GM03348 (cell line): ENCODE measurements at places on chromosomes 16 and 17.
A peak's percentile ranks its signal among the peaks of the same experiment; 100 is the strongest.

DNA sequence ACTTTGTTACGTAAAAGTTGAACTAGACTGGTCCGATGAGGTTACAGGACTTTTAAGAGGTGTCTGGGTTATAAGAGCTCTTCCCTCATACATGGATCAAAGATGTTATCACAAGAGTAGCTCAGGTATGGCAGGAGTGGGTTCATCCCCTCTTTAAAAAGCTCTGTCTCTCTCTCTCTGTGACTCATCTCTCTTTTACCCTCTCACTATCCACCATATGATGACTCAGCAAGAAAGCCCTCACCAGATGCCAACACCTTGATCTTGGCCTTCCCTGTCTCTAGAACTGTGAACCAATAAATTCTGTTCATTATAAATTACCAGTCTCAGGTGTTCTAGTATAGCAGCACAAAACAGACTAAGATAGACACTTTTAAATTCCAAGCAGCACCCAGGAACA, 1.9 kb upstream of the CLEC19A start:
- DNase-seq = no peak

GRCh38 chr16:89332243-89332901, 114.9 kb downstream of the ZNF778 start:
- no peak for DNase-seq

- DNase-seq = no peak
These were observed 28.2 kb downstream of the ANKFY1 start for GRCh38 chr17:4235372-4236279.

GRCh38 chr17:57993471-57994365, 5.7 kb upstream of the VEZF1 start:
- DNase-seq = no peak

- no peak for DNase-seq
These were observed 408 bp downstream of the ADGRG1 start for GRCh38 chr16:57628783-57629293.

DNA sequence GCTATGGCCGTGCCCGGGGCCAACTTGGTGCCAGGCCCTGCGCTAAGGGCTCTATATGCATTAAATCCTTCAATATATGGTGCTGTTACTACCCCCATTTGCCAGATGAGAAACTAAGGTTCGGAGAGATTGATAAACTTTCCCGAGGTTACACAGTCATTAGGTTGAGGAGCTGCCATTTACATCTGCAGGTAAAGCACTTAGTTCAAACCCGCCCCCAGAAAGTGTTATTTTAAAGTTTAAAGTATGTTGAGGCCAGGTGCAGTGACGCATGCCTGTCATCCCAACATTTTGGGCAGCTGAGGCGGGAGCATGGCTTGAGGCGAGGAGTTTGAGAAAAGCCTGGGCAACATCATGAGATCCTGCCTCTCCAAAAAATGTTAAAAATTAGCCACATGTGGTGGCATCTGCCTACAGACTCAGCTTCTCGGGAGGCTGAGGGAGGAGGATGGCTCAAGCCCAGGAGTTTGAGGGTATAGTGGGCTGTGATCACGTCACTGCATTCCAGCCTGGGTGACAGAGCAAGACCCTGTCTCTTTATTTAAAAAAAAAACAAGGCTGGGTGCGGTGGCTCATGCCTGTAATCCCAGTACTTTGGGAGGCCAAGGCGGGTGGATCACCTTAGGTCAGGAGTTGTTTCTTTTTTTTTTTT, 264.7 kb downstream of the PARN start:
- no peak for DNase-seq

DNA sequence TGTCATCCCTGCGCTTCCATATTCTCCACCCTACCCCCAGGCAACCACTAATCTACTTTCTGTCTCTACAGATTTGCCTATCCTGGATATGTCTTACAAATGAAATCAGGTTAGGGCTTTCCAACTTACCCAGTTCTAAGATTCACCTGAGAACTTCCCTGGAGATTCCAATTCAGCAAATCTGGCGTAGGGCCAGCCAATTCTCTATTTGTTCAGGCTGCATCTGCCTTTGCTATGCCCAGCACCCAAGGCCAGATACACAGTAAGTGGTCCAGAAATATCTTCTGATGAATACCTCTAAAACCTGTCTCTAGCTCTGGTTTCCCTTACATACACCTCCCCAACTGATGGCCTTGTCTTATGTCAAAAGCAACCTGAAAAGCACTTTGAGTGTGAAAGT, 10.4 kb upstream of the CTCF start:
- DNase-seq = no peak

DNA sequence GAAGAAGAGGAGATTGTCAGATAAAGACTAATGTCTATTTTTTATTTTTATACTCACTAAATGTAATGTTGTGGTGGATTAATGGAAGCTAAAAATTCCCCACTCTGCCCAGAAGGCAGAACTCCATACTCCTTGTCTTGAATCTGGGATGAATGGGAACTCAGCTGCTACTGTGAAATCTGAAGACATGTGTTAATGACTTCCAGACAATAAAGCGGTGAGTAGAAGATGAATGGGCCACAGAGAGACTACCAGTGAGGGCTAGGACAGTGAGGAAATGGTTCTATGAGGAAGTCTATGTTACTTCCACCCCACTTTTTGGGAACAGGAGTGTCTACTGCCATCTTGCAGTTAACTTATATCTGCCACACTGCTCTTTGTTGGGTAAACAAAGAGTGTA, 726.9 kb downstream of the CDH8 start:
- DNase-seq = no peak

- DNase-seq = no peak
These were observed 260.2 kb upstream of the N4BP1 start for GRCh38 chr16:48870141-48870540.

DNA sequence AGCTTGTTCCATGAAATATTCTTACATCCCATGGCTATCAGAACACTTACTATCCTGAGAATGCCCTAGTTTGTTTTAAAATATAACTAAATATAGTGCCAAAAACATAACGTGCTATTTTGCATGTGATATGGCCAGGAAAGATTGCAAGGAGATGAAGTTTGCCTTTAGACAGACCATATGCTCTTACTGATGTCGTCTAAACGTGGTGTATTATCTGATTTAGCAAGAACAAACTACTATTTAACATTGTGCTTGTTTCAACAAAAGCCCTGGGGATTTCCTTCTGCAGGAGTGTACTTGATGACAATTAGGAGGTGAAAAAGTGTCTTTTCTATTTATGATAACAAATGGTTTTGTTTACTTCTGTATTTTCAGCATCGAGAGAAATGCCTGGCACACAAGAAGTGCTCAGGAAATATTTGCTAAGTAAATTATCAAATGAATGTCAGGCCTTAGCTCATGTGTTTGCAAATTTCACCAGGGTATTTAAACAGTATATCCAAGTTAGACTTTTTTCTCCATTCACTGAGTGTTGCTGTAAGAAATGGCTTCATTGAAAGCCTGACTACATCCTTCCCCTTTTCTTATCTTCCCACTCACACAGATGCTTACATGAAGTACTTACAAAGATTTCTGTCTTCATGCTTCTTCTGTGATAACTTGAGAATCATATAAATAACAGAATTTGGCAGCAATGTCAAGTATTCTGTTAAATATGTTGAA, 1033.6 kb downstream of the CDH8 start:
- DNase-seq = no peak

- no peak for DNase-seq
These were observed 476 bp upstream of the LPCAT2 start for GRCh38 chr16:55508271-55508921.

GRCh38 chr17:73103641-73104335, 11.3 kb upstream of the SLC39A11 start:
- DNase-seq = no peak

DNA sequence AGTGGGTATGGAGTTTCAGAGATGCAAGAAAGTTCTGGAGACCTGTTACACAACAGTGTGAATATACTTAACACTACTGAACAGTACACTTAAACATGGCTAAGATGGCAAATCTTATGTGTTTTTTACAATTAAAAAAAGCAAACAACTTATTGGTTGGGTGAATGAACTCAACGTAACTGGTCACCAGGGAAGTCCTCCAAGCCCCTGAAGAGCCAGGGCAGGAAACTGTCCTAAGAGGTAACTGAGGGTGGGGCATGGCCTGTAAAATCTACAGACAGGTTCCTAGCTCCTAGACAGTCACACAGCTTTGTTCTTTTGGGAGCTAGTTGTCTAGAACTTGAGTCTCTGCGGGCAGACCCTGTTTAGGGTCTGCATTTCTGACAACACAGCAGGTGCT, 10.3 kb downstream of the CSF3 start:
- DNase-seq = no peak

DNA sequence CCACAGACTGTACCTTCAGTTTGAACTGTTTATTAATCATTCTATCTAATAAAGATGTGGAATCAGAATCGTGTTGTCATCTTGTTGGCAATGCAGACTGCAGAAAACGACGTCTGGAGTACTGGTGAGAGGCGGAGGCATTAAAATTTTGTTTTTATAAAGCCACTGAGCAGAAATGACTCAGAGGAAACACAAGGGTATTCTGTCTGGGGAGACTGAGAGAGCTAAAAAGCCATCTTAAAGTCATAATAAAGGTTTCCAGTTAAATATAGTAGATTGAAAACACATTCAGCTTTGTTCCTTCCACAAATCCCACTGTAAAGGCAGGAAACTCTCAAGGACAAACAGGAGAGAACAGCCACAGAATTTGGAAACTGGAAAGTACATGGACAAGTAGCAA, 74.2 kb downstream of the CPPED1 start:
- peak; percentile 79 for DNase-seq

DNA sequence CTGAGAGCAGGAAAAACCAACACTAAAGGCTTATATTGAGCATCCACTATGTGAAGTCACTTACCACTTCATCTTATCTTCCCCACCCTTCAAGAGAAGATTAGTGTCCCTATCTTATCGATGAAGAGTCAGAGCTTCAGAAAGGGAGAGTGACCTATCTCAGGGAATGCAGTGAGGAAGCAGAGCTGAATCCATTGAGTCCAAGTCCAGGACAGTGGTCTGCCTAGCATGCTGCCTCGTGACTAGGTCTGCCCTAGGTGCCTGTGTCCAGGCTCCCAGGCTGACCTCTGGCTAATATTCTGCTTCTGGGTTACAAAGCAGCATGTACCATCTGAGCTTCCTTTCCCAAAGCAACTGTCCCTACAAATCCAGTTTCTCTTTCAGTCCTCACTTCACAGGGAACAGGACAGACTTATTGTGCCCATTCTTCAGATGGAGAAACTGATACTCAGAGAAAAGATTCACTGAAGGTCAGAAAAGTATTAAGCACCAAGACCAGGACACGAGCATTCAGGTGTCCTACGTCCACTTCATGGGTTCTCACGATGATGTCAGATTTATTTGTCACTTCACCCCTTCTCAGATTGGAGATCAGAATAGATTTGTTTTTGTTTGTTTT, 13.3 kb upstream of the FZD2 start:
- DNase-seq = no peak

- no peak for DNase-seq
These were observed 184.0 kb upstream of the RBFOX1 start for GRCh38 chr16:7148606-7149005.
